ENCODE measurements at places on chromosomes 5 and 9.

DNA sequence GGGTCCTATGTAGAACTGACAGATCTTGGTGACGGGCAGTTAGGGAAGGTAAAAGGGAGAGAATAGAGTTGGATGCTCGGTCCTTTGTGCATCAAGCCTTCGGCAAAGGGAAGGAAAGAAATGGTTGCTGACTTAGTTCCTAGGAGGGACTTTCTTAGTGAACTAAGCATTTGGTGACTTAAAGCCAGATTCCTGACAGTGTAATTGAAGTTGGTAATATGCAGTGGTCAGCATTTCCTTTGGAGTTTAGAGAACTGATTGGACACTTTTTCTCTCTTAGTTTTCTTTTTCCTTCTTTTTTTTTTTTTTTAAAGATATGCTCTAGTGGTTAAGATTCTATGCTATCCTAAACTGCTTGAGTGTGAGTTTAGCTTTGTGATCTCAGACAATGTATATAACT is 2.3 kb downstream of the CLTA start:
- no peak for DNase-seq

GRCh38 chr9:3823842-3824475 is 298.2 kb upstream of the RFX3 start:
- DNase-seq, result no peak

DNA sequence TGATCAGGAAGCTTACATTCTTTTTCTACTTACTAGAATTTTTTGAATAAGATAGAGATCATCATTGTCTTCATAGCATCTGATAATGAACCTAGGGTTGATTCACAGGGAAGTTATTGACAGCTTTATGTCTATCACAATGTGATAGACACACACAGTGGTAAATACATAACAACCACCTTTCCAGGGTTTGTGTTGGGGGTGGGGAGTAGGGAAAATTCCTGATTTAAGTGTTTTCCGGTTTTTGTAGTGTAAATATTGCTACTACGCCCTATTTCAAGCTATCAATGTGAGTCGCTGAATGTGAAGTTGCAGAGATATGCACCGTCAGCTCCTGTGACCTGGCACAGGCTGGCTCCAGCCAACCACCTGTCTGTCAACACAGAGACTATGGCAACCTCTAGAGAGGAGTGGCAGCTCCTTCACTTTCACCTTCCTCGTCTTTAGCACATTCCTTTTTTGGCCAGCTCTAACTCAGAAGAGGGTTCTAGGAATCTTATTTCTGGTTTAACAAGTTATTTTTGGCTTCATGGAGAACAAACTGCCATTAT is 224.9 kb downstream of the MAT2B start:
- no peak for DNase-seq

DNA sequence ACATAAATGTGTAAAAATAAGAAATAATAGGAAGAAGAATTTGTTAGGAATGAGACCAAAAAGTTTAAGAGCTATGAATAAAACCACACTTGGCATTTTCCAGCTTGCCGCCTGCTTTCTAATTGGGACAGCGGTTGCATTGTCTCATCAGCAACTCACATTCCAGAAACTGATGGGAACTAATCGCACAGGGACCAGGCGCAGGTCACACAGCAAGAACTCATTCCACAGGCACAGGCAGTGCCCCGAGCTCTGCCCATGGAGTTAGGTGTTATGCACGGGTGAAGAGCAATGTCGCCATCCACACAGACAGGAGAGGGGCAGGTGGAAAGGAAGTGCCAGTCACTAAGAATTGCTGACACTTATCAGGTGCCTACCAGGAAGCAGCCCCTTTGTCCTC is 279.9 kb downstream of the NSG2 start:
- no peak for DNase-seq

DNA sequence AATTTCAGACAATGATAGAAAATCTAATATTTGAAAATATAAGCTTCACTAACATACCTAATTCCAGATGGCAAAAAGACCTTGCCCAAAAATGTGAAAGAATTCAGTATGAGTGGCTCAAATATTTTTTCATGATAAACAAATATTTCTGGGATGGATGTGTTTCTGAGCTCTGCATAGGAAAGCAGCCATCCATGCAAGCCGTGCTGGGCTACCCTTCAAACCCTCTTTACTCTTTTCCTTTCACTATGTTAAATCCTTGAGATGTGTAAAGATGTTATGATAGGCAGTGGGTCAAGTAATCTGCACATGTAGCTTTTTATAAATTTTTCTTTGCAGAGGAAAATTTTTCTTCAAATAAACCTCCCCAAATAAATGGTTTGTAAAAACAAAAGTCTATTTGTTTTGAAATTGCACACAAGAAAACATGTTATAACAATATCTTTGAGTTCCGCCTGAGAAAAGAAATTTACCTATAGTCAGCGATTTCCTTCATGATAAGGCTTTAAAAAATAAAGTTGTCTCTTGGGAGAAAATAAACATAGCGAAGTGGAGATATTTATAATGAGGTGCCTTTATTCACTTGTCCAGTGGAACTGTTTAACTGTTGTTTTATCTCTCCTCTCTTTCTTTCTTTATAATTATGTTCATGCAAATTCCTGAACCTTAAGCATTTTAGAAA is 154.3 kb upstream of the PITX1 start:
- no peak for DNase-seq

- DNase-seq, result no peak
These were observed 28.0 kb downstream of the SLC36A1 start for GRCh38 chr5:151475388-151475787.

DNA sequence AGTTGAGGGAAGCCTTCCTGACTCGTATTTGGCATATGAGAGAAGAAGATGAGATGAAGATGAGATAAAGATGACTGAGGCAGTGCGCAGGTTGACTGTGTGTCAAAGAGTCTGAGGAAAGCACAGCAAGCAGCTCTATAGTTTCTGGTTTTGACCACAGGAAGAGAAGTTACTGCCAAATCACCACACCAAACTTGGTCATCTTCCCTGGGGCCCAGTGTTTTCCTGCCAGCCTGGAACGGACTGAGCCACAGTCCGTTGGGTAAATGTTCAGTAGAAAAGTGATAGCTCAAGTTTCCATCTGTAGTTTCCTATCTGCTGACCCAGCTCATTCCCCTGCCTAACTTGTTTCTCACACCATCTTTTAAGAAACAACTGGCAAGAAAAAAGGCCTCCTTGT is 80.7 kb upstream of the ADAMTS19 start:
- DNase-seq, result no peak

GRCh38 chr5:21895766-21896350 is 957.3 kb downstream of the CDH12 start:
- no peak for DNase-seq

- no peak for DNase-seq
These were observed 642.3 kb downstream of the ACTL7B start for GRCh38 chr9:108213511-108213910.

DNA sequence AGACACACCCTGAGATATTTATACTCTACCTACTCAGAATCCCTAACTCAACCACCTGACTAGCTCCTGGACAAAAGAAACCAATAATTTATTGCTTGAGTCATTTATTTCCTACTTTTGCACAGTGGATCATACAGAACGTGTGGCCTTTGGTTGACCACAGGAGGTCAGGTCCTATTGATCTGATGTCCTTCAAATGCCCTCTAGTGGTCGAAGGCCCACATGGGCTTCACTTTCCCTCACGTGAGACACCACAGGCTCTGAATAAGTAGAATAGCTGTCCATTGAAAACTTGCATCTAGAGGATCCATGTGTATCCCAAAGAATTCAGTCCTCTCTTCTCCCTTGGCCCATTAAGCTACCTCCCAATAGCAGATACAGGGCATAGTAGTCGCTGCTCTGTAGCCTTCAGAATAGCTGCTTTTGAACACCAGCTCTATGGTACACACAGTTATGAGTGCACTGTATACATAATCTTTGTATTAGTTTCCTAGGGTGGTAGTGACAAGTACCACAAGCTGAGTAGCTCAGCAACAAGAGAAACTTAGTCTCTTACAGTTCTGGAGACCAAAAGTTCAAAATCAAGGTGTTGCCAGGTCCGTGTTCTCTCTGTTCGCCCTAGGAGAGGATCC is 177.6 kb upstream of the SMARCA2 start:
- peak; percentile 15 for DNase-seq

GRCh38 chr9:88362681-88363080 is 25.6 kb upstream of the SPIN1 start:
- no peak for DNase-seq

DNA sequence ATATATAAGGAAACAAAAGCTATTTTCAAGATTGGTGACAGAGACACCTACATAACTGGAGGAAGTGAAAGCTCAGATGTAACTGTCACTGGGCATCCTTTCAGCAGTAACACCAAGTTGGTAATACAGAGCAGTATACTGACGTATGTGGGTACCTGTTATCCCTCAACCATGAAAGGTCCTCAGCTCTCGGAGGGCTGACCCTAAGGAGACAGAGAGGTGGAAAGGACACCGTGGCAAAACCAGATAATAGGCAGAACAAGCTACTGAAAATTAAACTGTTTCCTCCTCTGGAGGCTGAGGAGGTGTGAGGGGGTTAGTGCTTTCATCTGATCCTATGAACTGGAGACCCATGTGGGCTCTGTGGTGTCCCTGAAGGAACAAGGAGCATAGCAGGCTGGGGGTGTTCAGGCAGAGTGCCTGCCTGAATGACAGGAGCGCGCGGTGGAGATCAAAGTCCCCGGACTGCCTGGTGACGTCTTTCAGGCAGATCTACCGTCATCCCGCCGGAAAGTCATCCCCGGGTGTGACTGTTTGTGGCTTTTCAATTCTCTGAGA is 130.2 kb upstream of the FSTL4 start:
- DNase-seq, result no peak

DNA sequence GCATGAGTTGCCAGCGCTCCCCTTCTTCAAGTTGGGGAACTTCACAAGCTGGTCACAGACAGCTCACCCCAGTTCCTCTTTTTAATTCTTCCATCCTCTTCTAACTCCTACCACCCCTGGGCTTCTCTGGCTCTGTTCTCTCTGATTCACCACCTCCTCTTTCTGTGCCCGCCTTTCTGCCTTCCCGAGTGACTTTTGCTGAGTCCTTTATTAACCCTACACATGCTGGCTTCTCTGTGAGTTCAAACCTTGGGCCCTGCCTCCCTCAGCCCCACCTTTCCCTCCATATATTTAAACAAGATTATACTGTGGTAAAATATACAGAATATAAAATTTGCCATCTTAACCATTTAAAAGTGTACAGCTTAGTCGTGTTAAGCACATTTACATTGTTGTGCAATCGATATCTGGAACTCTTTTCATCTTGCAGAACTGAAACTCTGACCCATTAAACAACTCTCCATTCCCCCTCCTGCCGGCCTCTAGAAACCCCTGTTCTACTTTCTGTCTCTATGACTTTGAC is 32.0 kb downstream of the SLC46A2 start:
- peak; percentile 51 for DNase-seq

DNA sequence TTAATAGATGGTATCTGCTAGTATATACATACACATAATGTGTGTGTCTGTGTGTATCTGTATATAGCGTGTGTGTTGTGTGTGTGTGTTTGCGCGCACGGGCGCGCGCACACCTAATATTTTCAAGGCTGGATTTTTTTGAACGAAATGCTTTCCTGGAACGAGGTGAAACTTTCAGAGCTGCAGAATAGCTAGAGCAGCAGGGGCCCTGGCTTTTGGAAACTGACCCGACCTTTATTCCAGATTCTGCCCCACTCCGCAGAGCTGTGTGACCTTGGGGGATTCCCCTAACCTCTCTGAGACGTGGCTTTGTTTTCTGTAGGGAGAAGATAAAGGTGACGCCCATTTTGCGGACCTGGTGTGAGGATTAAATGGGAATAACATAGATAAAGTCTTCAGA is 757 bp downstream of the FXN start:
- no peak for DNase-seq

DNA sequence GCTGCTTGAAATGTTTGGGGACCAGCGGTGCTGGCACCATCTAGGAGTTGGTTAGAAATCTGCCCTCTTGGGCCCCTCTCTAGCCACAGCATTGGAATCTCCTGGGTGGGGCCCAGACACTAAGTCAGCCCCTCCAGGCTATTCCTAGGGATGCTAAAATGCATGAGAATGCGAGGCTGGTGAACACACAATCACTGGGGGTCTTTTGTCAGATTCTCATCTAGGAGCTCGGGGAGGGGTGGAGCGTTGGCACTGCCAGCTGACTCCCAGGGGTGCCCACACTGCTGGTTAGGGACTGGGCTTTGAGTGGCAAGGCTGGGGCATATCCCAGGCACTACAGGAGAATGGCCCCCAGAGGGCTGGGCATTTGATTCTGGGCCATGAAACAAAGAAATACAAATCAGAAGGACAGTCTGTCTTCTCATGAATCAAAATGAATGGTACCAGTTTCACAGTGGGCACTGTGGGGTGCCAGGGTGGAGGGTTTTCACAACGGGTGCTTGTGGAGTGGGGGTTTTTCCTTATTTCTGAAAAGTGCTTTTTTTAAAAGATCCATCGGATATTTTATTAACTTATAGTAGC is 127.8 kb upstream of the RAPGEF1 start:
- DNase-seq, result no peak

DNA sequence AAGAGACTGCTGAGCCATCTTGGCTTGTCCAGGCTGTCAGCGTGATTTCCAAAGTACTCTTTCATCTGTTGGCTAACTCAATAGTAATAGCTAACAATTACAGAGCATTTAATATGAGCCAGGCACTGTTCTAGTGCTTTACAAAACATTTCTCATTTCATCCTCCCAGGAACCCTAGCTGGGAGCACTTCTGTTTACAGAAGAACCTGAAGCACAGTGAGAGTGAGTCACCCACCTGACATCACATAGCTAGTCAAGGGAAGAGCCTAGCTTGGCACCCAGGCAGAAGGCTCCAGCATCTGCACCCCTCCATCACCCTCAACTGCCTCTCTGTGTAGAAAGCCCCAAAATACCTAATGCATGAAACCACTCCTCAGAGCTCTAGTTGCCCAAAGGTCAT is 57.5 kb upstream of the IQGAP2 start:
- no peak for DNase-seq

DNA sequence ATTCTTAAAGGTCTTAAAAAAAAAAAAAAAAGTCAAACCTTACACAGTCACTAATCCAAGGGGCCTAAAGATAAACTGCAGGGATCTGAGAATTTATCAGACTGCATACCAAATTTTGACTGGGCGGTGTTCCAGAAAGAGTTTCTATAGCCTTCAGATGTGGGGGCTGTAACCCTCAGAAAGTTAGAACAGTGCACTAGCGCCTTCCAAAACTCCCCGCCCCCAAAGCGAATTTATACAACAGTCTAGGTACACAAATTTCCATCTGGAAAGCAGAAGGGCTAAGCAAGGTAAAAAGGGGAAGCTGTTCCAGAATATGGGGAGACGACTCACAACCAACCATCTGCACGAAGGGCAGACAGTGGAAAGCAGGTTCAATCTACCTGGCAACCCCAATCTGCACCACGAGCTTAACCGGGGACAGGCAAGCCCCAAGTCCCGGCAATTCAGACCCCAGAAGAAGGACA is 813 bp downstream of the ERMP1 start:
- DNase-seq, result peak; percentile 44

- no peak for DNase-seq
These were observed 33.0 kb downstream of the IRF1 start for GRCh38 chr5:132457371-132458225.

DNA sequence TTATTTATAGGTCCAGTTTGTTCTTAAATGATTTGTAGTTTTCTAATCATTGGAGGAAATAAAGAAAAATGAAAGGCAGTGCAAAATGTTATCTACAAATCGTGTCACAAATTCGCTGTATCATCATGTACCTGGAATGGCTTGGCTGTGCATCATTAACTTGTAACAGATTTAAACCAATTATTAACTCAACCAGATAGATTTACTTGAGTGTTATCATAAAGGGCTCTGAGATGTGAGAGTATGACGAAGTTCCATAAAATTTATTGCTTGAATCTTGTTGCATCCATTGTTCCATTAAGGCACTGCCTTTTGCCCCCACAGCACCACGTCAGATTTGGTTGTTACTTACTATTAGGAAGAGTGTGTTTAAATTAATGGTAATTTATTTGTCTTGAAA is 23.5 kb downstream of the PCSK5 start:
- DNase-seq, result no peak

- no peak for DNase-seq
These were observed 14.5 kb downstream of the CCT5 start for GRCh38 chr5:10264604-10265003.

All from GM12891 (cell line).